Lung (tissue), 17 donors: ENCODE measurements at places on chromosomes 7 and 10.

GRCh38 chr10:34814913-34815184 lies 247 bp downstream of the PARD3 start:
- DNase-seq: no peak

GRCh38 chr7:37220664-37221063 lies 228.0 kb downstream of the ELMO1 start:
- no peak for DNase-seq

GRCh38 chr10:60341969-60342368 lies 47.7 kb downstream of the ANK3 start:
- DNase-seq: no peak

- DNase-seq: peak; percentile 7
These were observed 5.3 kb upstream of the EBF3 start for GRCh38 chr10:129969184-129969910.

DNA sequence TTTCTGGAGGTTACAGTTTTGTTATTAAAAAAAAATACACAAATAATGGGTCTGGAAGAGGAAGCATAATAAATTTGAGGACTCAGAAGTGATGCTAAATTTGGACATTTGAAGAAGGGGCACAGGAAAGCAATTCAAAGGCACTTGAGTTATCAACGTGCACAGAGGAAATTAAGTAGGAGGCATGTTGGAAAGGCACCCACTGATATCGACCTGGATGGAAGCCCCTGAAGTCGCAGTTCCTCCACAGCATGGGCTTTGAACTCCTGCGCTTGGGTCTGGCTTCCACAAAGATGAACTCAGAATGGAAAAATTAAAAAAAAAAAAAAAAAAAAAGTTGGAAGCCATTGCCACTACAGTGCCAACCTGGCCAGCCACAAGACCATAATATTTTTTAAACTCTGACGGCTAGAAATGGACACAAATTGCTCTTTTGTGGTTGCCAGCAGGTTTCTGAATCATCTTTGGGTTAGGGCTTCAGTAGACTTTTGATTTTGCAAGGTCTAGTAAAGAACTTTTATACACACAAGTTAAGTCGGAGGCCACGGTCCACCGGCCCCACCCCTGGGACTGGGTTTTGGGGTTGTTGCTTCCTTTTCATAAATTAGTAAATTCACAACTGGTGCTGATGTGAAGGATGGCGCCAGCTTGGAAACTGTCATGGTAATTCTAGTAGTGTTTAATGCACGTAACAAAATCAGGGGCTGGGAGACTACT lies 21.6 kb downstream of the JCAD start:
- DNase-seq: no peak

GRCh38 chr10:13770760-13771493 lies 184.2 kb downstream of the PRPF18 start:
- no peak for DNase-seq

DNA sequence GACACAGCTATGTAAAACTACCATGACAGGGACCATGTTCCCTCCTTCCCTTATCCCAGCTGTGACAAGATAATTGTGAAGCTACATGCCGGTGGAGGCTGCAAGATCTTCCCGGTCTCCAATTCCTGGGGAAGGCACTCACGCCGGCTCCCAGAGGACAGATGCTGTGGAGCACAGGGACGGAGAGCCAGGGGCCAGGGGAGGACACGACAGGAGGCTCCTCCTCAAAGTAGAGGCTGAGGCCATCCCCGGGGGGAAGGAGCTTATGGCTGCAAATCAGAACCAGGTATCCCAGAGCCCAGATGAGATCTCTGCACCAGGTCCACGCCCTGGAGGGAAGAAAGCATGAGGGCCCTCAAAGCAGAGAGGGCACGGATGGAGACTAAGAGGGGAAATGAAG lies 286.2 kb downstream of the TCERG1L start:
- no peak for DNase-seq

- DNase-seq: no peak
These were observed 986 bp downstream of the NRP1 start for GRCh38 chr10:33333260-33334101.

- no peak for DNase-seq
These were observed 13.9 kb upstream of the ATP6V0E2 start for GRCh38 chr7:149859876-149860275.

- DNase-seq: no peak
These were observed 91.9 kb downstream of the MYL10 start for GRCh38 chr7:101537205-101537604.

- DNase-seq: no peak
These were observed 115.6 kb downstream of the TSPAN12 start for GRCh38 chr7:120742372-120742771.

- no peak for DNase-seq
These were observed 164.5 kb downstream of the PRPF18 start for GRCh38 chr10:13751191-13751764.

DNA sequence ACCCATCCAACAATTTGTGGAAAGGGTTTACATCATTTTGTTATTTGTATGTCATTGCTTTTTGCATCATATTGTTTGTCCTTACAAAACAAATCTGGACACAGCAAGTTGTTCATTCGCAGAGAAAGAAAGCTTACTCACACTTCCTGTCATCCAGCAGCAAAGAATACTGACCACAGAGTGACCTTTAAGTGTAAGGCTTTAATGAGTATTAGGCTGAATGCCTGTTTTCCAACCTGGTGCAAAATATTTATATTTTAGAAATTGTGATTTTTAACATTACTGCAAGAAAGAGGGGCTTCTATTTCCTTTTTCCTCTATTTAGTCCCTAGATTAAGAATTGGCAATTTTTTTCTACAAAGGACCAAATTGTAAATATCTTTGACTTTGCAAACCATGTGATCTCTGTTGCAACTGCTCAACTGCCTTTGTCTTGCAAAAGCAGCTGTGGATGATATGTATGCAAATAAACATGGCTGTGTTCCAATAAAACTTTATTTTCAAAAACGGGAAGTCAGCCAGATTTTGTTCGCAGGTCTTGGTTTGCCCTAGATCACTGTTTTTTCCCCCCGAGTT lies 27.8 kb upstream of the ITGB1 start:
- peak; percentile 92 for DNase-seq

DNA sequence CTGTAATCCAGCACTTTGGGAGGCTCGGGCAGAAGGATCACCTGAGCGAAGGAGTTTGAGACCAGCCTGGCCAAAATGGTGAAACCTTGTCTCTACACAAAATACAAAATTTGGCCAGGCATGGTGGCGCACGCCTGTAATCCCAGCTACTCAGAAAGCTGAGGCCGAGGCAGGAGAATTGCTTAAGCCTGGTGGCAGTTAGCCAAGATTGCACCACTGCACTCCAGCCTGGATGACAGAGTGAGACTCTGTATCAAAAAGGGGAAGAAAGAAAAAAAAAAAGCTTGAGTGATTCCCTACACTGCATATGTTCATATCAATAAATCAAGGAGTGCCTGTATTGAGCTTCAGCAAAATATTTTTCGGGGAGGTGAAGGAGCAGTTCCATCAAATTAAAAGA lies 45.8 kb upstream of the SRRM3 start:
- DNase-seq: peak; percentile 43

DNA sequence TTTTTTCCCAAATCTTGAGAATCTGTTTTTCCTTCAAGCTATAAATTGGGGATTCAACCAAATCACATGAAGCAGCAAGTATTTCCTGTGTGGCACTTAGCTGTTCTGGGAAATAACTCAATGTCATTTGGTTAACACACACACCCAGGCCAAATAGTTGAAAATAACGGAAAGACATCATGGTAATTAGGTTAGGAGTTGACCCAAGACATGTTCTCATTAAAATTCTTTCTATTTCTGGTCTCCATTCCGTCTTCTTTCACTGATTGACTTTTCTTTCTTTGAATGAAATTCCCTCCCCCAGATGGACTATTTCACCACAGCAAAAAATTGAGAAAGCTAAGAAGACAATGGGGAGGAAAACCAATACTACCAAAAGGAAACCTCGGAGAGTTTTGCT lies 30.5 kb downstream of the NRP1 start:
- no peak for DNase-seq

- DNase-seq: no peak
These were observed 162.7 kb upstream of the PRSS1 start for GRCh38 chr7:142586611-142587010.

DNA sequence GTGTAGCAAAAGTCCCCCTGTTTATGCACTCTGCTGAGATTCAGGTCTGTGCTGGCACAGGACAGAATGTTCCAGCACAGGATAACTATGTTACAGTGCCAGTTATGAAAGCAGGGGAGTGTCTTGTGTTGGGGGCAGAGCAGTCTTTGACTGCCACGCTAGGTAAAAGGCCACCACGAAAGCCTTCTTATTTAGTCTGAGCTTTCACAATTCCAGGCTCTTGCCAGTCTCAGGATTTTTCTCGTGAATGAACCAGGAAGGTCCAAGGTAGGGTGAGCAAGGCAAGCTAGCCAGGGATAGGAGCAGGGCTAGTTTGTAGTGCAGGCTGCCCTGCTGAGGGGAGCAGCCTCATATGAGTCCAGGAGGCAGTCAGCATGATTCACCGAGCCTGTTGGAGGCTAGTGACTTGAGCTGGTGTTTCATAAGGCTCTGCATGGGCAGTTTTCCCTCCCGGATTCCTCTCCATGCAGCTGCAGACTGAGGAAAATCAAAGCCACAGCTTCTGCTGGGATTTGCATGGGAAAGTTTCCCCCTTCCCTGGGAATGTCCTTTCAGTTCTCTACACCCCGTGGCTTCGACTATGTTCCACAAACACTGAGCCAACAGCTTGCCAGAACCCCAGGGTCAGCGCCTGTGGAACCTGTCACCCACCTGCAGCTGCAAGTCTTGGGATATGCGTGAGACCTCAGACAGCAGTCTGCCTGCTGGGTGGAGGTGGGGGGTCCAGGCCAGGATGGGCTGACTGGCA lies 112.3 kb downstream of the JCAD start:
- DNase-seq: no peak

- no peak for DNase-seq
These were observed 279.7 kb upstream of the KLF14 start for GRCh38 chr7:131013716-131014115.

GRCh38 chr10:20105236-20105635 lies 289.0 kb downstream of the PLXDC2 start:
- no peak for DNase-seq

DNA sequence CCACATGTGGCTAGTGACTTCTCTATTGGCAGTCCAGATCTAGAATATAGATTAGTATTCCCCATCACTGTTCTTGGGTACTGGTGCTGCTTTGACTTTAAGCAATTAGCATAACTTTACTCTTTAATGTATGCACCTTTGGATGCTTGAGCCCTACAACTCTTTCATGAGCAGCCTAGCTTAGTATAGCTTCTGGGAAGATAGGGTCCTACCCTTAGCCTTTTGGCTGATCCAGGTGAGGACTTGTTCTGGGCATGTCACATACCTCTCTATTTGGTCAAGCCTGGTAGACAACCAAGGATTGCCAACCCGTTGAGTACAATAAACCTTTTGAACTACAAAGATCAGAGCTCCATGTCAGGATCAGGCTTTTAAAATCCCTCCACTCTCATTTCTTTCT lies 17.7 kb downstream of the PCGF5 start:
- DNase-seq: no peak

GRCh38 chr10:130751851-130752250 lies 559.7 kb downstream of the TCERG1L start:
- DNase-seq: peak; percentile 27
